ENCODE measurements at places on chromosomes 4 and X.

GRCh38 chrX:52361941-52362340 lies 6.9 kb upstream of the XAGE2 start:
- DNase-seq = no peak

- no peak for DNase-seq
Observed at GRCh38 chr4:180521181-180521580, 1722.0 kb upstream of the TENM3 start.

DNA sequence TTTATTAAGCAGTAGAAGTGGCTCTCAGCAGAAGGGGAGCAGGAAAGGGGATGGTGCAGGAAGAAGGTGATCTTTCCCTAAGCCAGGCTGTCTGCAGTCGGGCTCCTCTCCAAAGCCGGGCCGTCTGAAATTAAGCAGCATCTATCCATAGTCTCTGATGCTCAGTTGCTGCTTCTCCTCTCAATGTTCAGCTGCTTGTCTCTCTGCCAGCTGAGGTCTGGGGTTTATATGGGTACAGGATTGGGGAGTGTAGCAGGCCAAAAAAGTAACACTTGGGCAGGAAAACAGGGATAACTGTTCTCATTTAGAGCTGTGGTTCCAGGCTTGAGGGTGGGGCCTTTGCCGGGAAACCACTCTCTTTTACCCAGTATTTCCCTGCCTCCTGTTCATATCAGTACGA lies 39.2 kb upstream of the CCKAR start:
- no peak for DNase-seq

- no peak for DNase-seq
Observed at GRCh38 chrX:40908857-40909475, 173.6 kb upstream of the MED14 start.

GRCh38 chr4:147927377-147928137 lies 195.7 kb downstream of the ARHGAP10 start:
- no peak for DNase-seq

DNA sequence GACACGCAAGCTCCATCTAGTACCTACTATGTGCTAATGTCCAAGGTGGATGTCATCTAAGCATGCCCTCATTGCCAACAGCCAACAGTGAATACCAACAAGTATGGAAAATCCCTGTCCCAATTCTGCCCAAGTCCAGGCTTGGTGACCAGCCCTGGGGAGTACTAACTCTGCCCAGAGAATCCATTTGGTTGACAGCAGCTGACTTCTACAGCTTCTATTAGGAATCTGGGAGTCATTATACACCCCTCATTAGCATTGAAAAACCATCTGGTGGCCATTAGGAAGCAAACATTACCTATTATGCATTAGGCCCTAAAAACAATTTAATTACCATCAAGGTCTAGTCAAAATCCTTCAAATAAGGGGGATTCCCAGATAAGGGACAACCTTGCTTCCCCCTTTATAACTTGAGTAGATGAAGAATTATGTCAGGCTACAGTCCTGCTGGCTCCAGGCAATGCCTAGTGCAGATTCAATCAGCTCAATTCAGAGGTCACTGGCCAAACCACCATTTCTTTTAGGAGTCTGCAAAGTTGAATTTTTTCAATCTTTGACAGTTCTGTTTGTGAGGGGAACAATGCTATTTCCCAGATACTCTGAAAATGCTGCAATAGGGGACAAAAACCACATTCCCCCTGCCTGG lies 228.0 kb upstream of the LDB2 start:
- no peak for DNase-seq

- no peak for DNase-seq
Observed at GRCh38 chr4:6116696-6117285, 83.6 kb downstream of the JAKMIP1 start.

DNA sequence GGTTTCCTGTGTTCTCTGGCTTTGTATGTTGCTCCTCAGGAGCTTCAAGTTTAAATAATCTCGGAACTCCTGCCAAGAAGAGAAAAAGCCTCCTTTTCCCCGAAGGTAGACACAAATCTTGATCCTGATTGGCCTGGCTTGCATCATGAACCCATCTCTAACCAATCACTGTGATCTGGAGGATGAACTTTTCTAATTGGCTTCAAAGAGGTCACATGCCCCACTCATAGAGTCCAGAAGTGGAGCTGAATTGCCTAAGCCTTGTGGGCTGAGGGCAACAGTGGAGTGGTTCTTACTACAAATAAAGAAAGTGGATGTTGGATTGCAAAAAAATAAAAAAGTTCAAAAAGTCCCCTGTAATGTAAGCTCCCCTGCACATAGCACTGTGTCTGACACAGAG lies 245.9 kb downstream of the MID1IP1 start:
- no peak for DNase-seq

DNA sequence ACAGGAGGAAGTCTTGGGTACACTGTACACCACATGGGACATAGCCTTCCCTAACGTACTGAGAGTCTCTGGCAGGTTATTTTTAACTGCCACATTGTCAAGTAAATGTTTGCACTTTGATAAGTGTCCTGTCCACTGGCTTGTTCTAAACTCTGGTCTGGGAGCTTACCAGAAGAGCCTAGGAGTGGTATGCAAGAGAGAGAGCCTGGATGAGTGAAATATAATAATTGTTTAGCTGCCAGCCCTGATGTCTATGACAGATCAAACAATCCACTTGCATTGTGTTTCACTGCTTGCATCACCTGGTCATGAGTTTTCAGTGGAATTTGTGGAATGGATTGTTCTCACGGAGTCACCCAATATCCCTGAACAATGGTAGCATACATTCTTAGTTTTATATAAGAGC lies 91.6 kb downstream of the SHROOM3 start:
- DNase-seq = no peak

- DNase-seq = no peak
Observed at GRCh38 chr4:122309988-122310626, 68.7 kb upstream of the ADAD1 start.

GRCh38 chr4:13478707-13479106 lies 5.4 kb downstream of the RAB28 start:
- no peak for DNase-seq

GRCh38 chr4:51884606-51885005 lies 41.7 kb downstream of the DCUN1D4 start:
- no peak for DNase-seq

- no peak for DNase-seq
Observed at GRCh38 chr4:56078866-56079265, 130.1 kb downstream of the CEP135 start.

GRCh38 chr4:128346054-128346716 lies 58.6 kb upstream of the PGRMC2 start:
- DNase-seq = no peak

GRCh38 chr4:6730603-6731317 lies 14.8 kb downstream of the BLOC1S4 start:
- DNase-seq = no peak

- no peak for DNase-seq
Observed at GRCh38 chr4:121736735-121737351, 28.1 kb downstream of the SMIM43 start.

GRCh38 chr4:180304321-180304720 lies 1938.9 kb upstream of the TENM3 start:
- DNase-seq = no peak

DNA sequence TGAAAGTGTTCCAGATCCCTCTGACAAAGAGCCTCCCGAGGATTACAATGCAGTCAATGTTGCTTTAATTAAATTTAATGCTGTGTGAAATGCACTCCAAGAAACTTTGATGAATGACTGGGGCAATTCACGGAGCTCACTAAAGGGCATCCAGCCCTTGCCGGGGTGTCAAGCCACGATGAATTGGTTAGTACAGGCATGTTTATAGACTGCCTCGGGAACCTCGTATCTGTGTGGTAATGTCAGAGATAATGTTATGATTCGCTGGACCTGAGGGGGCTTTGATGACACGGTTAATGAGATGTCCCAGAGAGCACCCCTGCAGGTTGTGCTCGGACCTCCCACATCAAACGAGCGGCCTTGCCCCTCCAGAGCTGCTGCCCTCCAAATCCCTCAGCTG lies 428.8 kb downstream of the NKX6-1 start:
- no peak for DNase-seq

GRCh38 chr4:14315129-14315528 lies 687.2 kb upstream of the CPEB2 start:
- DNase-seq = no peak

GRCh38 chrX:130144509-130144908 lies 21.1 kb downstream of the AIFM1 start:
- DNase-seq = no peak

GRCh38 chr4:126838941-126839679 lies 793.6 kb upstream of the INTU start:
- DNase-seq = no peak

GRCh38 chrX:16826207-16826606 lies 39.9 kb downstream of the TXLNG start:
- DNase-seq = no peak

DNA sequence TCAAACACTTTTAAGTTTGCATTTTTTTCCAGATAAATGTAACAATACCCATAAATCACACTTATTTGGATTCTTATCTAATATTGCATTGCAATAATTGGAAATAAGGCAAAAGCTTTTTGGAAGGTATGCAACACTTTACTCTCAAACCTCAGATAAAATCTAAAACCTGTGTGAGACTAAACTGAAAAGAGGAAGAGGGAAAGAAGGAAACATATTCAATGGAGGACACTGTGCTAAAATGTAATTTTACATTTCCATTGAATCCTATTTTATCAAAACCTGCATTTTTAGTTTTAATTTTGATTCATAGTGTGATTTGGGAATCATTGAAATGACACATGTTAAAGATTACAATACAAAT lies 99.4 kb downstream of the HPGD start:
- DNase-seq = no peak

- DNase-seq = no peak
Observed at GRCh38 chr4:124631760-124632159, 80.8 kb downstream of the ANKRD50 start.

DNA sequence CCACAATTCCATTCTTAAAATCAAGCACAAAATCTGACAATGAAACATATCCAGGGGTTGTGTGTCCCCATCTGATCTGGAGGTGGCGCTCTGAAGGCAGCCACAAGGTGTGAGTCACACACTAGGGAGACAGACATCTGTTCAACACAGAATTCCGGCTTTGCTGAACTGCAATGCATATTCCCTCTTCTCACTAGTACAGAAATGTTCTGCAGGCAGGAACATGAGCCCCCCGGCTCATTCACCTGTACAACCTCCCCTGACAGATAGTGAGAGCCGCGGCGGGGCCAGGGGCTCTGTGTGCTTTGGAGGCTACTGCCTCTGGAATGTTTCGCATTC lies 41.9 kb downstream of the WDR1 start:
- no peak for DNase-seq

GRCh38 chr4:139208404-139208945 lies 31.5 kb upstream of the ELF2 start:
- no peak for DNase-seq

DNA sequence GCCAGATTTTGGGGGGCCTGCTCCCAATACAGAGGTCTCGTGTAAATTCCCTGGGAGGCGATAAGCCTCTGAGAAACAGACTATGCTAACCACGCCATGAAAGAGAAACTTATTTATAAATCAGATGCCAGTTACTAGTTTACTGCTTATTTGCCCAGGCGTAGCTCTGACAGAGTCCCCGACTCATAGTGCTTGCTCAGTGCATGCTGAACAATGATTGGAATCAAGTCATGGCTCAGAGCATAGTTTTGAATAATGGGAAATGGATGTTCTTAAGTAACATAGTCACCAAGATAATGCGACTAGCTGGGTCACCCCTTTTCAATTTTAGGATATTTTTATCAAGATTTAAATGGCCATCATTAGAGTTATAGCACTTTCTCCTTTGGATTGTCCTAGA lies 39.9 kb downstream of the HTT start:
- no peak for DNase-seq

GRCh38 chr4:95715830-95716229 lies 124.1 kb upstream of the PDHA2 start:
- no peak for DNase-seq

- DNase-seq = no peak
Observed at GRCh38 chrX:154352466-154352865, 22.0 kb downstream of the FLNA start.

DNA sequence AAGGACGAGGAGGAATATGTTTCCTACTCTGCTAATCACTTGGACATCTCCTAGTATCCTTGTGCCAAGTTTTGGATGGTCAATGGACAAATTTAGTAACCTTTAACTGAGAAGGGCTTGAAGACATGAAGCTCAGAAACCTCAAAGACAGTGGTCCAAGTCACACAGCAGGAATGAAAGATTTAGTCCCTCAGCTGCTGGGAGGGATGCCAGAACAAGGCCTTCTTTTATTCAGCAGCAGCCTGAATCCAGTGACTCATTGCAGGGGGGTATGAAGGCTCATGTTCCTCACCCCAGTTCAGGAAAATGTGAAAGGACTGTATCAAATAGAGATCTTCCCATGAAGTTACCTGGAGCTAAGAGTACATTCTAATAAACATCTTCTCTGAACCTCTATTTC lies 214.9 kb upstream of the UGT8 start:
- no peak for DNase-seq

DNA sequence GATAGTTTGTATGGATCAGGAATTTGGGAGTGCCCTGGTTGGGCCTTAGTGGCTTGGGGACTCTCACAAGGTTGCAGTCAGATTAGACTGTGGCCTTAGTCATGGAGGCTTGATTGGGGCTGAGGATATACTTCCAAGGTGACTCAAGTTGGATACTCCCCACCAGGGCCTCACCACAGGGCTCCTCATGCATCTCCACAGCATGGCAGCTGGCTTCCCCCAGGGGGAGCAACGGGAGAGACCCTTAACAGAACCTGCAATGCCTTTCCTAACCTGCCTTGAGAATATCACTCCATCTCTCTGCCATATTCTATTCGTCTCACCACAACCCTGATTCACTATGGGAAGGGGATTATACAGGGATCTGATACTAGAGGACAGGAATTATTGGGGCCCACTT lies 161.9 kb downstream of the RELL1 start:
- DNase-seq = no peak

GRCh38 chr4:21517126-21517859 lies 431.3 kb downstream of the KCNIP4 start:
- no peak for DNase-seq

DNA sequence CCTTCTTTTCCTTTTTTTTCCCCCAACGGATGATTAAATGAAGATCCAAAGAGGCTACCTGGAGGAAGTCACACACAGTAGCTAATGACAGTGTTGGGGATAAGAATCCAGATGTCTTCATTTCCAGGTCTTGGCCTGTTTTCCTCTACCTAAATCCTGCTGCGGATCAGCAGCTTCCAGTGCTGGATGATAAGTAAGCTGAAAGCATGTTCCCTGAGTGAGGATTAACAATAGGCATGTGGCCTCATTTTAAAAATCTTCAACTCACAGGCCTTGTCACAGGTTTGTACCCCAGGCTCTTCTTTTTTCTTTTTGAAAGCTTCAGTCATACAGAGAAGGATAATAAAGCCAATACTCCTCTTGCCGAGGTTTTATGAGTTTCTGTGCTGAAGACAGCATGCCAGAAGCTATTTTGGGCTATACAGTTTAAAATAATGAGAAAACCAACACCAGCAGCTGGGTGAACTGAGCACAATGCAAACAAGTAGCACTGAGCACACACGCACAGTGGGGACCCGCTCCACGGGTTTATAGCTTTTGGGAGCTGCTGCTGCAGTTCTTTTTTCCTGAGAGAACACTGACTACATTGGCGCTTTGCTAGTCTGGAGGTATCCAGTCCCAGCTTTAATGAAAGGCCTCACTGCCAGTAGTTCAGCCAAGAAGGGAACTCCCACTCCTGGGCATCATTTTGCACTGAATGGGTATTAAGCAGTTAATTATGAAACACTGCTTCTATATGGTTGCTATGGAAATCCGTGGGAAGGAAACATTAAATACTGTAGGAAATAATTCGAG lies 184.2 kb upstream of the CTSO start:
- no peak for DNase-seq

Data from central memory CD8-positive, alpha-beta T cell (primary cell).